Stimulated activated CD4-positive, alpha-beta T cell treated with anti-CD3 and anti-CD28 coated beads, Interleukin-1b, Interleukin-23, amount 100 ng/mL, for 48 hours (primary cell): ENCODE measurements at places on chromosomes 6 and 20.

DNA sequence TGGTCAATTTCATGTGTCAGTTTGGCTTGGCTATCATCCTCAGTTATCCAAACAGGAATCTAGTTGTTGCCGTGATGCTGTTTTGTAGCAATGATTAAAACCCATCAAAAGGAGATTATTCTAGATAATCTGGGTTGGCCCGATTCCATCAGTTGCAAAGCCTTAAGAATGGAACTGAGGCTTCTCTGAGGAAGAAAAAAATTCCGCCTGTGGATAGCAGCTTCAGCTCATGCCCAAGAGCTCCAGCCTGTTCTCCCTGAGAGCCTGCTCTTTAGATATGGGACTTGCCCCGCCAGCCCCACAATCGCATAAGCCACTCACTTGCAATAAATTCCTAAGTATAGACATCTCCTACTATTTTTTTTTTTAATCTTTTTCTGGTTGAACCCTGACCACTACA, 61.5 kb downstream of the SEL1L2 start:
- no peak for DNase-seq

GRCh38 chr6:126701676-126702560, 362.0 kb downstream of the CENPW start:
- no peak for DNase-seq

DNA sequence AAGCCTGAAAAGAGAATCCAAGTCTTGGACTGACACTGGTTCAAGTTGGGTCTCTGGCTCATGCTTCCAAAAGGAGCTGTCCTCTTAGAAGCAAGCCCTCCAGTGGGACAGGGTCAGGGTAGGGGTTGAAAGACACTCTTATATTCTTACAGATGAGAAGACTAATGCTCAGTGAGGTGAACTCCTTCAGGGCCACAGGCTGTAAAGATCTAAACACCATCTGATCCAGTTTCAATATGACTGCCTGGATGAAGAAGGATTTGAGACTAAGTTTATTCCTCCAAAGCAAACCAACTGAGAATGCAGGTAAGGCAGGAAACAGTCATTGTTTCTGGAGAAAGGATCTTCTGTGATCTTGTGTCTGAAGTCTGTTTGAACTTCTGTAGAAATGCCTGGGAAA, 99.0 kb upstream of the TAB2 start:
- DNase-seq = no peak

- DNase-seq = no peak
Measured at GRCh38 chr6:23851522-23851921, 274.5 kb upstream of the NRSN1 start.

- no peak for DNase-seq
Measured at GRCh38 chr6:47181681-47182080, 128.0 kb downstream of the TNFRSF21 start.

DNA sequence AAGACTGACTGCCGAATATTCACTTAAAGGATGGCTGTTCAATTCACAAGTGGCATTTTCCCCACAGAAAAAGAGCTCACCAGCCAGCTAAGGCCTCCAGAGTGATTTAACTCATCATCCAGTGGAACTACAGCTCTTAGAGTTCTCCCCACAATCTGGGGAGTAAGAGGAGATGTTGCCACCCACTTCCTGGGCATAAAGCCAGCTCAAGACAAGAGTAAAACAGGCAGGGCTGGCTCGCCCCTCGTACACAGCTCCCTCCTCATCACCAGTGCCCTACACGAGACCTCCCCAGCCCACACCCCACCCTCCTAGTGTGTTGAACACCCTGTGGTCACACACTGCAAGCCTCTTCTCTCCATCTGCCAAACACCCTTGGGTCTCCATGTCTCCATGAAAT, 47.2 kb upstream of the IPCEF1 start:
- peak; percentile 4 for DNase-seq

DNA sequence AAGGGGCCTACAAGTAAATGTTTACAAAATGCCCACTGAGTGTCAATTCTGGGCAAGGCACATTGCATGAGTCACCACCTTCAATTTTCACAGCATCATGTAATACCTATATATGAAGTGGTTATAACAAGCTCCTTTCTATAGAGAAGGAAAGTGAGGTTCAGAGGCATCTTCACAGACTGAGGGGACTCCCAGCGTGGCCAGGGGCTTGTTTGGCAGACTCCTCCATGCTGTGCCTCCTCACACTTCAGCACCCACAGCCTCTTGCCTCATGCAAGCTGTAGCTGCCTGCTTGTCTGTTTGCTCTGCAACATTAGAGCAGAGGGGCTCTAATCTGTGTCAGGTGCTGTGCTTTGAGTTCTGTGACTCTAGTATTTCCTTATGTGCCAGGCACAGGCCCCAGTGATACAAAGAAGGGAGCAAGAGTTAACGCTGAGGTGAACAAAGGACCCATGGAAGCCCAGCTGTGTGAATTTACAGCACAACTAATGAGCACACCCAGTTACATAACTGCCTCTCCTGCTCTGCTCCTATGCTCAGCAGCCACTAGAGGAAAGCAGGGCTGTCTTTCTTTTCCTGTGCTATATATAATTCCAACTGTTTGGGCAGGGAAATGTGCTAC, 72.3 kb downstream of the ZHX3 start:
- no peak for DNase-seq

- DNase-seq = no peak
Measured at GRCh38 chr6:20716865-20717264, 182.6 kb downstream of the CDKAL1 start.

GRCh38 chr20:20624914-20625313, 87.5 kb downstream of the RALGAPA2 start:
- DNase-seq = no peak
